ENCODE measurements at places on chromosomes 5 and 9.

DNA sequence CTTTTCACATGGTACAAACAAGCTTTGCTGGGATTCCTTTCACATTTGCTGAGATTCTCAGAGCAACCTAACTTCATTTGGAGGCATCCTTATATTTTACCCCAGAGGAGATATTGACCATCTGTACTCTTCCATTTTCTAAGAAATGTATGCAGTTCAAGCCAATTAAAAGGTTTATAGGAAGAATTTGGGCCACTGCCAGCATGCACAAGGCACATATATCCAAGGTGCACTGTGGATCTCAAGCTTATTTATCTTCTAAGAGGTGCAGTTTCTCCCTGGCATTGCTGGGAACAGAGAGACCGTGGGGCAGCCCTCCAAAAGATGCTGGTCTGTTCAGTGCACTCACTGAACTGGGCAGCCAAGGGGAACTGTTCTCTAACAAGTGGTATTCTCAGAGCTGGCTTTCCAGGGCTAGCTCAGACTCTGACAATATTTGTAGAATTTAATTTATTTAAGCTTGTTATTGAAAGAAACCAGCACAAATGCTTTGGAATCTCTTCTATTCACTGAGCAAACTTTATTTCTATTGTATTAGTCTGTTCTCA is 213.3 kb downstream of the TENT4A start:
- no peak for DNase-seq

DNA sequence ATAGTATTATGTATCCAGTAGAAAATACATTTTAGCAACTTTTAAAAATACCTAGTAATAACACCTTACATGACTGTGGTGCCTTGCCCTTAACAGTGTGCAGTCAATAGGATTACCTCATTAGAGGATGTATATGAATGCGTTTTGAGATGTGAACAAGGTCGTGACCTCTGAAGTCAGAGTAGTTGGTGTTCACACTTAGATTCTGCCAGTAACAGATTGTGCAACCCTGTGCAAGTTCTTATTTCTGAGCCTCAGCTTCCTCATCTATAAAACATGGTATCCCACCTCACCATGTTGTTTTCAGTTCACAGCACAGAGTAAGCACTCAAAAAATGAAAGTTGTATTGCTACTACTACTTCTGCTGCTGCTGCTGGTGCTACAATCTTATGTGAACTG is 347.3 kb downstream of the KDM4C start:
- DNase-seq = no peak

GRCh38 chr5:1814183-1815020 is 13.2 kb downstream of the NDUFS6 start:
- no peak for DNase-seq

- DNase-seq = no peak
These were observed 19.0 kb upstream of the LPCAT1 start for GRCh38 chr5:1542781-1543180.

DNA sequence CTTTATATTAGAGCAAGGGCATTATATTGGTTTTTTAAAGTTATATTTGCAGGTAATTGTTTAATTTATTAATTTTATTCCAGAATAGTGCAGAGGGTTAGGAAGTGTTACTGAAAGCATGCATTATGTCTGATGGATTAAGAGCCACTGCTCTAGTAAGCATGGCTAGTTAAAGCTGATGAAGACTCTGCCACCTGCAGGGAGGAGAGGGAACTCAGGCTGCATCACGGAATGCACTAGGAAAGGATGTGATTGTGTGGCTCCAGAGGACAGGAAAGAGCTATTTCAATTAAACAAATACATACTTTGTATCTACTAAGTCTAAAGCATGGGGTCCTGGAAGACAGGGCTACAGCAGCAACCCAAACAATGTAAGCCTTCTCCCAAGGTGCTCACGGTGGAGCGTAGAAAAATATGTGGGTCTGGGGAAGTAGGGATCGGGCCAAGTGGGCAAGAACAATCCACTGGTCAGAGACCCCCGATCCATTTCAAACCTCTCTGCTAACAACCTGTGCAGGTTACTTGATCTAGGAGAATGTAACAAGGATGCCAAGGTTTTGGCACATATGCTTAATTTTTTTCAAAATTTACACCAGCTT is 15.3 kb upstream of the GRXCR2 start:
- DNase-seq = no peak

DNA sequence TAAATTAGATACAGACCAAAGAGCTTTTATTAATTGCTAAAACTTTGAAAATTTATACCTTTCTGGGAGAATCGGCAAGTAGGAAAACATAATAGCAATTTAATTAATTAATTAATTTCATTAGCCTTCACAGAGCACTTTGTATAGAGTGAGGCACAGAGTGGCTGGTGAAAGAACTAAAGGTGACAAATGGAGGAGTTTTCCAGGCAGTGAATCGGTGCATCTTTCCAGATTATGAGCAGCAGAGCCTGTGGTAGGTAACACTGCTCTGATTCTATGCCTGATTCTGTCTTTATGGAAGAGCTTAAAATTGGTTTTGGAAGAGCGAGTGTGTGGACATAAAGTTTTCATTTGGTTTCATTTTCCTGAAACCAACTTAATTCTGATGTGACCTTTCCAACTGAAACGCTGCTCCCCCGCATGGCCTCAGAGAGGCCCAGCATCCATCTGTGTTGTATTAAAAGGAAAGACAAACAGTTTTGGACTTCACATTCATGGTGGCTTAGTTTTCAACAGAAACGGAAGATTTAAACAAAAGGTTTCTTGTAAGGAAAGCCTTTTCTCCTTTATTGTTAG is 188.9 kb upstream of the RPS23 start:
- no peak for DNase-seq

- DNase-seq = no peak
These were observed 42.9 kb downstream of the SHC3 start for GRCh38 chr9:89135591-89136166.

- no peak for DNase-seq
These were observed 110.0 kb downstream of the PSAT1 start for GRCh38 chr9:78406933-78407332.

Data from activated T-cell treated with anti-CD3 and anti-CD28 coated beads for 1 hour (primary cell).